ENCODE measurements at places on chromosomes 4 and X.

DNA sequence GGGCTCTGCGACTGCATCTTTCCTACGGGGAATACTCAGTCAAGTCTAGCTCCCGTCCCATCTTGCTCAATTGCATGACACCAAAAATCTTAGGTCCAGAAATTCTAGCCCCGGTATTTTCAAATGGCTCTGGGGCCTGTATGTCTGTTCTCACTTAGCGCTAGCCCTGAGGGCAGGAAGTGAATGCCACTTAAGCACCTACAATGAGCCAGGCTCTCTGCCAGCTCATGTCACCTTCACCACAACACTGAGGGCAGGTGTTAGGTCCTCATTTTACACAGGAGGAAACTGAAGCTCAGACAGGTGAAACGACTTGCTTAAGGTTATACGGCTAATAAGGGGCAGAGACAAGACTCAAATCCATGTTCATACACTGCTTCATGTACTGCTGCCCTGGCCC, 282.8 kb downstream of the PPP1R2C start:
- DNase-seq = no peak

DNA sequence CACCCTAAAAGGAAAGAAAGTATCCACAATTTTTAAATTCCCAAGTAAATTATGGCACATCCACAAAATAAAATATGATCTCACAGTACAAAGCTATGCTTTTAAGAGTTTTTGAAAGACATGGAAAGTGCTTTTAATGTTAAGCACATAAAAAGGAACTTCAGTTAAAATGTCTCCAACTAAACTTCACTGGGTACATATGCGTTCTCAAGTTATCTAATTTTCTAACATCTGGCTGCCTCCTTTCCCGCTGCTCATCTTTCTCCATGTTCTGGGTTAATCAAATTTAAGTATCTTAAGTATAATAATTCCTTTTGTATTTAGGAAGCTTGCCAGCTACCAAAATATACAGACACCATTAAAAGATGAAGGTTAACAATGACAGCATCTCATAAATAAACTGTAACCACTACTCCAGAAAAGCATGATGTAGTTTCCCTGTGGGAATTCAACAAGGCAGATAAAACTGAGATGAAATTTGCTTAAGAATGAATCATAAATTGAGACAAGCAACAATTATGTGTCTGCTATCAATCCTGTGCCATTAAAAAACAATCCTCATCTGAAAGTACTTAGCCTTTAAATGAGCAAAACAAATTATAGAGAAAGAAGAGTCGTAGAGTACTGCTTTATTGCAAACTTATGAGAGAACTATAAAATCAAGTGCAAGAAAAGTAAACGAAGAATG, 25.1 kb downstream of the PRSS12 start:
- no peak for DNase-seq

DNA sequence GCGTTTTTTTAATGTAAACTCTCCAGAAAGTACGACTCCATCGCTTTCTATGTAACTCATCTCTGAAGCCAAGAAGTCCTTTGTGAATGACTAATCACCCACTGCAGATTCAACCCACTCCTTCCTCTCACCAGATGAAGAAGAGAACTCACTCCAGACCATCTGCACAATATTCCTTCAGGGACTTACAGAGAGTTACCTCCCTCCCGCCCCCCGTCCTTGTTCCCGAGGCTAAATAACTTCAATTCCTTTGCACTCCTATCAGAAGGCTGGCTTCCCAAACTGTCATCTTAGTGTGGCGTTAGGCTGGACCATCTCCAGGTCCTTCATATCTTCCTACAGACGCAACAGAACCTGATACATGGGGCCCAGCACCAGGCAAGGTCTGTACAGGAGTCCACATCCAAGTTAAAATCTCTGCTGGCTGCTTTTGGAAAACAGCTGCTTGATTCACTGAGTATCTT, 82.4 kb downstream of the AFAP1 start:
- DNase-seq = no peak

- no peak for DNase-seq
Observed at GRCh38 chrX:151697522-151697921, 2.3 kb downstream of the PRRG3 start.

DNA sequence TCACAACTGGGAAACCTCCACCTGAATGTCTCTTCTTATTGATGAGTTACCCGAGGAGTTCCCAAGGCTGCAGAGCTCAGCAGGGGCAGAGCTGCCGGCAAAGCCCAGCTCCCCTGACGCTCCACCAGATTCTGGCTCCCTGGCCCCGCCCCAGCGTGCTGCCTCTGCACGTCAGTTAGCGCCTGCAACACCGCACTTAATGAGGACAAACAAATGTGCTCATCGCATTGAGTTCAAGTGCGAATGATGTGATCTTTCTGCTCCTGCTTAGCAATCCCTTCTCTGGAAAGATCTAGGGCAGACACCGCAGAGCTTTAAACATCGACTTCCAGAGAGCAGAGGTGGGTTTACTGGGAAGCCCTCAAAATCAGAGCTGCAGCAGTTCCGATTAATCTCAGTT, 55.5 kb upstream of the FBXW7 start:
- no peak for DNase-seq

DNA sequence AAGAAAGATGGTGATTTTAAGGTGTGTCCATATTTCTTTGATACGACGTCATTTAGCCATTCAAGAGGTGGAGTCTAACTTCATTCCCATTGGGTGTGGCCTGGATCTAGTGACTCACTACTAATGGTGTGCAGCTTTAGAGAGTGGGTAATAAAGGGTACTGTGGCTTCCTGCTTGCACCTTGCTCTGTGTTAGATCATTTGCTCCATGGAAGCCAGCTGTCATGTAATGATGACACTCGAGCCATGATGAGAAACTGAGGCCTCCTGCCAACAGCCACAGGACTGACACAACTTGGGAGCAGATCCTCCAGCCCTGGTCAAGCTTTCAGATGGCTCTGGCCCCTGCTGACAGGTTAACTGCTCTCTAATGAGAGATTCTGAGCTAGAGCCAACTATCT, 82.0 kb downstream of the UNC5C start:
- no peak for DNase-seq

GRCh38 chr4:7148337-7148736, 44.0 kb upstream of the SORCS2 start:
- no peak for DNase-seq

- DNase-seq = no peak
Observed at GRCh38 chr4:25984266-25984665, 70.2 kb downstream of the SMIM20 start.

GRCh38 chr4:38704622-38705154, 40.7 kb downstream of the KLF3 start:
- no peak for DNase-seq

GRCh38 chr4:114783215-114783595, 184.6 kb downstream of the UGT8 start:
- no peak for DNase-seq

GRCh38 chr4:183986291-183986970, 81.3 kb downstream of the STOX2 start:
- no peak for DNase-seq

GRCh38 chr4:21991050-21991449, 42.5 kb upstream of the KCNIP4 start:
- no peak for DNase-seq

- DNase-seq = no peak
Observed at GRCh38 chr4:126445596-126445995, 1130.8 kb downstream of the FAT4 start.

- peak; percentile 24 for DNase-seq
Observed at GRCh38 chrX:44874420-44875184, 1.6 kb downstream of the KDM6A start.

- no peak for DNase-seq
Observed at GRCh38 chrX:49273181-49273727, 3.7 kb downstream of the PPP1R3F start.

GRCh38 chr4:120207021-120207420, 140.4 kb upstream of the MAD2L1 start:
- no peak for DNase-seq

All from activated T-cell treated with anti-CD3 and anti-CD28 coated beads for 4 hours (primary cell).